ENCODE measurements at places on chromosomes 3 and 15. TPM values are rescaled to one million over a fixed set of nuclear protein-coding genes. Genes with fewer than 3 reads are reported as not detected.

MYO5A gene
- 29.6 TPM for total RNA-seq

- H3K36me3 ChIP-seq = peaks cover 9% of the 10 kb centered on the region
- no peak overlapping the region for H3K4me3 ChIP-seq
- no peak for DNase-seq
- H3K27me3 ChIP-seq = no peaks in the 10 kb centered on the region
- peaks cover 49% of the 10 kb centered on the region for H3K4me1 ChIP-seq
These were observed 5.1 kb downstream of the PLSCR1 start for GRCh38 chr3:146539315-146539714.

DNA sequence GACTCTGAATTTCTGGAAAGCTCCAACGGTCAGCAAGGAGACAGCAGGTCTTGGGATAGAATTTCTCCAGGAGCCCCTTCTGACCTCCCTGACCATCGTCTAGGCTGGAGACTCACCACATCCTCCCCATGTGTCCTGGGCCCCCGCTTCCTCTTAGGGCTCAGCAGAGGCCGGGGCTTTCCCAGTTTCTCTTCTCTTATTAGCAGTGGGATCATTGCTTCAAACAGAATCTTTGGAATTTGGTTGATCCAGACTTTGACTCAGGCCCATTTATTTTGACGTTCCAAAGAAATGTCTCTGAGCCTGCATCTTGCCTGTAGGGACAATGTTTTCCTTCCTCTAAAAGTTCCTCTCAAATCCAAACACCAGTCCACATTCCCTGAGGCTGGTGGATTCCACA lies 38.4 kb upstream of the SLC6A6 start:
- H3K4me1 ChIP-seq = no peaks in the 10 kb centered on the region
- DNase-seq = no peak
- H3K27ac ChIP-seq = no peak overlapping the region
- H3K27me3 ChIP-seq = no peaks in the 10 kb centered on the region
- no peaks in the 10 kb centered on the region for H3K36me3 ChIP-seq
- no peak overlapping the region for H3K4me3 ChIP-seq

SLC28A1 gene
- not detected for total RNA-seq

SMAD6 gene
- 0.35 TPM for total RNA-seq

DNA sequence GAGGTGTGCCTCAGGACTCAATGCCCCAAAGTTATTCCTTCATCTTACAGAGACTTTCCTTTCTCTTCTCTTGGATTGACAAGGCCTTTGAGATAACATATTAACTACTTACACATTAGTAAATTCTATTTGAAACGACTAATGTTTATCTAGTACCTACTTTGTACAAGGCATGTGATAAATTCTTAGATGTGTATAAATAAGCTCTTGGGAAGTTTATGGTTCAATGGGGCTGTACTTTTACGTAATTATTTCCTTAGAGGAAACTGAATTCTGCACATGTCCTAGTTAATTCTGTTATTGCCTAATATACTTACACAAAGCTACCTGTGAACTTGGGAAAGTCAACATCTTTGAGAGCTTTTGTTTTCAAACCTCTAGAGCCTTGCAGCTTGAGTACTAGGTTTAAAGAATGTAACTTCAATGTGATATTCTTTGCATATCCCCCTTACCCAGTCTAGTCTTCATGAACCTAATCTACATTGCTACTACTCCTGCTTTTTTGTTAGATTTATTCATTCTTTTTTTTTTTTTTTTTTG lies 58.5 kb upstream of the RAP2B start:
- H3K4me1 ChIP-seq = no peaks in the 10 kb centered on the region
- no peak overlapping the region for H3K27ac ChIP-seq
- H3K27me3 ChIP-seq = no peaks in the 10 kb centered on the region
- no peaks in the 10 kb centered on the region for H3K36me3 ChIP-seq

DNA sequence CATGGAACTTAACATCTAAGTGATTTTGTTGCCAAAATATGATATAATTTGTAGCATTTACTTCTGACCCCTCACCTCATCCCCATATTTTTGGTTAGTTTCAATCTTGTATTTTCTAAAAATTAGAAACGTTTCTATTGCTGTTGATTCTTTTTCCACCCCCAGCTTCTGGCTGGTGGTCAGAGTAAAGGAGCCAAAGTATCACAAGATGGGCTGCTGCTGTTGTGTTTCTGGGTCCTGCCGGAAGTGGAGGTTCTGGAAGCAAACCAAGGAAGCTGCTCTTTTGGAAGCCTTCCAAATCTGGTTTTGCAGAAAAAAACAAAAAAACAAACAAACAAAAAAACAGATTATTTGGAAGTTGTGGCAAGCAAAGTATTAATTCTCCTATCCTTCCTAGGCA lies 221.1 kb upstream of the P2RY1 start:
- DNase-seq = no peak
- H3K4me1 ChIP-seq = no peaks in the 10 kb centered on the region
- H3K36me3 ChIP-seq = no peaks in the 10 kb centered on the region
- no peak overlapping the region for H3K4me3 ChIP-seq

- peaks cover 5% of the 10 kb centered on the region for H3K27me3 ChIP-seq
- H3K27ac ChIP-seq = no peak overlapping the region
- DNase-seq = no peak
- H3K4me1 ChIP-seq = peaks cover 5% of the 10 kb centered on the region
- H3K4me3 ChIP-seq = no peak overlapping the region
- H3K36me3 ChIP-seq = no peaks in the 10 kb centered on the region
These were observed 18.6 kb downstream of the NDUFB4 start for GRCh38 chr3:120614765-120615164.

DNA sequence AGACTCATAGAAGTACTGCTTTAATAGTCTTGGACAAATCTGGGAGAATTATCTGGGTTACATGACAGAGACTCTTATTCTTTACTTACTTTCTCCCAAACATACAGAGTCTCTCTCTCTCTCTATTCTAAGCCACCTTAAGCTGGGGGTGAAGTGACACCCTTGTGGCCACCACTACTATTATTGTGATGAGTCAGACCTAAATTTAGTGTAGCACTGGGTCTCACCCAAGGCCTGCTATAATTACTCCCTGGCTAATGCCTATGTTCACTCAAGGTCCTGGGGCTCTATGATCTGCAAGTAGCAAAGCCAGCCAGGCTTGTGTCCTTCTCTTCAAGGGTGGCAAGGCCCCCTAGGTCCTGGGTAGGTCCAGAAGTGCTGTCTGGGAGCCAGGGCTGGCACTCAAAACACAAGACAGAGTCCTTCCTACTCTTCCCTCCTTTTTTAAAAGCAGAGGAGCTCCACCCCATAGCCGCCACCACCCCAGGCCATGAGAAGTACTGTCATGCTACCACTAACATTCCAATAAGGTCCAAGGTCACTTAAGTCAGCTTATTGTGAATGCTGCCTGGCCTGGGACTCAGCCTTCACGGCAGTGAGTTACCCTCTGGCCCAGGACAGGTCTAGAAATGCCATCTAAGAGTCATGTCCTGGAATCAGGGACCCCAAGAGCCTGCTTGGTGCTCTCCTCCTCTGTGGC lies 183.6 kb downstream of the POLQ start:
- H3K27me3 ChIP-seq = no peaks in the 10 kb centered on the region
- H3K36me3 ChIP-seq = no peaks in the 10 kb centered on the region
- H3K4me1 ChIP-seq = no peaks in the 10 kb centered on the region
- no peak for DNase-seq
- no peak overlapping the region for H3K27ac ChIP-seq

DNA sequence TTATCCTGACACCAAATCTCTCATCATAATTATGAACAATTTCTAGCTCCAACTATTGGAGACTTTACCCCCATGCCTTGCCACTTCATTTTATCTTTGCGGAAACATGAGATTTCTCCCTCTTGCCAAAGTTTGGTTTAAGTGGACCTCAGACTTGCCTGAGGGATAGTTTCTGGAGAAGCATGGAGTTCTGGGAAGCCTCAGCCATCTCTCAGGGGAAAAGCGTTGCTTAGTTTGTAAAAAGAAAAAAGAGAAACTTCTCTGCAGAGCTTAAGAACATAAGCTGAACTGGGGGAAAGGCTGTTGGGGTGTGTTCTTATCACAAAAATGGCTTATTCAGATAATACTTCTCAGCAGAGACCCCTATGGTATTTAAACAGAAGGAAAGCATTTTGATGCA lies 347.4 kb upstream of the ADAMTS9 start:
- no peak for DNase-seq
- H3K4me3 ChIP-seq = no peak overlapping the region
- H3K36me3 ChIP-seq = no peaks in the 10 kb centered on the region
- H3K27ac ChIP-seq = no peak overlapping the region
